Memory B cell (primary cell): ENCODE measurements at places on chromosomes 16 and 17.

- no peak for DNase-seq
These were observed 34.9 kb downstream of the CMC2 start for GRCh38 chr16:80971819-80972218.

- DNase-seq: no peak
These were observed 30.1 kb downstream of the SLC43A2 start for GRCh38 chr17:1598399-1599095.

DNA sequence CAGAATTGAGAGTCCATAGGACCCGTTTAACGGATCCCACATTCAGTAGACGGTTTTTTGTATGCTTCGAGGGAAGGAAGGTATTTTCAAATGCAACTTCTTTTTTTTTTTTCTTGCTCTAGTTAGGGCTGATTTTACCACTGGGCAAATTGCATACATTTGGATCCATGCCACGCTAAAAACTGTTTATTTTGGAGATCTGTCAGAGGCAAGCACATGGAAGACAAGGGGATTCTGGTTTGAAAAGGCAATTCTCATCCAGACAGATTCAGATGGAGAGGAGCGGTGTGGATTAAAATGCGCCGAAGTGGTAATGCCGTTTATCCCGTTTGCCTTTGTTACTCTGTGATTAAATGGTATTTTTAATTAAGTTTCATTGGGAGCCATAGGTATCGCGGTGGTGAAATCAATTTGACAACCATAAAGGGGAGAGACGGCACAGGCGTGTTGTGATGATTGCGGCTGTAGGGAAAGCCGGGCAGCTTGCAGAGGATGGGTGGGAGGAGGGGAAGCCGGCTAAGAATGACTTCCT, 170.4 kb downstream of the IRX3 start:
- DNase-seq: no peak

DNA sequence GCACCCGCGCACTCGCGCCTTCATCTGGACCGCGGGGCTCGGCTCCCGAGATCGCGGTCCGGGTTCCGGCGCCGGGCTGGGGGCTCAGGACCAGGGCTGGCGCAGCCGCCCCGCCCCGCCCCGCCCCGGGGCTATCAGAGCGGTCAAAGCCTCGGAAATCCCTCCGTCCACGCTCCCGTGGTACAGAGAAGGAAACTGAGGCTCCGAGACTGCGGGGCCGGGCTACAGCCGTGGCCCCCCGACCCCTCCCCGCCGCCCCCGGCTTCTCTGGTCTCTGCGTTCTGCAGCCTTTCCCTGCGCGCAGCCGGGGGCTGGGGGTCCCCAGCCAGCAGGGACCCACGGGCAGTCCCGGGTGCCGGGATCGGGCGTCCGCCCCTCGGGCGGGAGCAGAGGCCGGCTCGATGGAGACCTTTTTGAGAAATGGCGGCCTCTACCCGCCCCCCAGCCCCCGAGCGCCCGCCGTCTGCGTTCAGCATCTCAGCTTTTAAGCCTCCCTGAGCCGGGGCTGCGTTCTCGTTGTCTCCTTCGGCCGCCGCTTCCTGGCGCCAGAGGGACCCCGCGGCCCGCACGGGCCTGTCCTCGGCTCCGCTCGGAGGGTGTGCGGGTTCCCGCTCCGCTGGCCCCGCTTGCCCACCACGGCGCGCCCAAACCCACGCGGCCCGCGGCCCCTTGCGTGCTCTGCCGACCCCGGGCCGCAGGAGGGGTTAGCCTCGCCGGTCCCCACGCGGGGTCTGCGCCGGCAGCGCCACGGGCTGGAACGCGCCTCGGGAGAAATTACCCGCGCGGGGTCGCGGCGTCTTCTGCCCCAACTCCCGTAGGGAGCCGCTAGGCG, 1.5 kb upstream of the NPTX1 start:
- DNase-seq: no peak

GRCh38 chr16:86768228-86768791, 190.0 kb downstream of the FOXL1 start:
- no peak for DNase-seq

GRCh38 chr17:55825213-55825612, 74.4 kb downstream of the PCTP start:
- DNase-seq: no peak

- DNase-seq: no peak
These were observed 147.4 kb upstream of the SDK2 start for GRCh38 chr17:73791631-73792030.

DNA sequence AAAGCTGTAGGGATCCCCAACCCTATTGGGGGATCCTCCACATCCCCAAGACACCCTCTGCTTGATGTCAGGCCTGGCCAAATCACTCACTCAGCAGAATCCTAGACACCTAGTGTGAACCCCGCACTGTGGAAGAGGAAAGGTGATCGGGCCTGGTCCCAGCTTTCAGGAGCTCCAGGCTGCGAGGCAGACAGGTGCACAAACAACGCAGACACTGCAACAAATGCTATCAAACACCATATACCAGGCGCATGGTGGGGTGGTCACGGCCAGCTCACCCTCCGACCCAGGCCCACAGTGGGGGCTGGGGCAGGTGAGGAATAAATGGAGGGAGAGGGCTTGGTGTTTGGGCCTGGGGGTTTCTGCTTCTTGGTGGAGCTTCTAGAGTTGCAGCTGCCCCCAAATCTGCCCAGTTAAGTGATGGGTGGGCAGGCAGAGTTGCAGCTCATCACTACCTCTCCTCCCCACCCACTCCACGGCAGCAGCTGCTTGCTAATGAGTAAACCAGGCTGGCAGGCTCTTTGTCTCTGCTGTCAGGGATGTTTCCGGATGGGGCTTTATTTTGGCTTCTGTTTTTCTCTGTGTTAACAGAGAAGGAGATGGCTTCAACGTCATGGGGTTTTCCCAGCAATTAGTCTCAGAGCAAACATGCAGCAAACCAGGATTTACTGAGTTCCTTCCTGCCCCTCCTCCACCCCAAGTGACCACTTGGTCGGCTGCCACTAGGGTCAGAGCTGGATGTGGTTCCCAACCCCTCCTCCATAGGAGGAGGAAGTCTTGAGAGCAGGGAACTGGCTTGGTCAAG, 46.6 kb downstream of the PECAM1 start:
- no peak for DNase-seq
